ENCODE measurements at places on chromosomes 1 and 21. TPM values are rescaled to one million over a fixed set of nuclear protein-coding genes. Genes with fewer than 3 reads are reported as not detected.

The AMIGO1 gene
- total RNA-seq, result 4.7 TPM

The B3GALT5 gene
- 0.26 TPM for total RNA-seq

The C4BPA gene
- total RNA-seq, result 1.5 TPM

The ATP1A1 gene
- 152 TPM for total RNA-seq

The AIM2 gene
- total RNA-seq, result 0.55 TPM

The TTLL10 gene
- 0.35 TPM for total RNA-seq

The CELA3B gene
- total RNA-seq, result not detected

The PDPN gene
- total RNA-seq, result 31.4 TPM

The DENND1B gene
- total RNA-seq, result 1.8 TPM

The ADAMTS4 gene
- 10.0 TPM for total RNA-seq

The C1orf185 gene
- total RNA-seq, result not detected

The CBR3 gene
- 2.6 TPM for total RNA-seq

The MTARC1 gene
- 5.0 TPM for total RNA-seq

The POU2F1 gene
- total RNA-seq, result 23.4 TPM

The TNFSF18 gene
- total RNA-seq, result not detected

The RNF186 gene
- 0.29 TPM for total RNA-seq

The KLHDC9 gene
- 0.51 TPM for total RNA-seq

The CATSPERE gene
- total RNA-seq, result 3.1 TPM

The HLX gene
- 8.2 TPM for total RNA-seq

The OLIG2 gene
- not detected for total RNA-seq

The PTAFR gene
- total RNA-seq, result 2.7 TPM

The NKAIN1 gene
- not detected for total RNA-seq

The ZNF593OS gene
- total RNA-seq, result not detected

The C1QB gene
- total RNA-seq, result 22.3 TPM

The TLR5 gene
- 7.9 TPM for total RNA-seq

The FCN3 gene
- total RNA-seq, result 4.7 TPM

The C8A gene
- total RNA-seq, result not detected

The CFAP141 gene
- total RNA-seq, result not detected

The RPTN gene
- not detected for total RNA-seq

The IGSF3 gene
- 35.6 TPM for total RNA-seq

The CSRP1 gene
- 1,247 TPM for total RNA-seq

The LCE1A gene
- not detected for total RNA-seq

The FCGR2B gene
- 0.59 TPM for total RNA-seq

The RXRG gene
- total RNA-seq, result not detected

The MUL1 gene
- total RNA-seq, result 35.9 TPM

The HPCAL4 gene
- 3.9 TPM for total RNA-seq

The DCDC2B gene
- 0.62 TPM for total RNA-seq

The KRTAP13-2 gene
- not detected for total RNA-seq

The CASQ2 gene
- 13.6 TPM for total RNA-seq

The PROK1 gene
- total RNA-seq, result not detected

The PACC1 gene
- 6.2 TPM for total RNA-seq

The GJA8 gene
- not detected for total RNA-seq

The ASCL5 gene
- total RNA-seq, result not detected

The SPRR2F gene
- total RNA-seq, result not detected

The ITLN2 gene
- not detected for total RNA-seq

The KRTAP10-1 gene
- not detected for total RNA-seq

The HEYL gene
- total RNA-seq, result 64.0 TPM

The TEKT2 gene
- total RNA-seq, result 0.77 TPM

The CBS gene
- total RNA-seq, result 4.9 TPM

The SERPINC1 gene
- not detected for total RNA-seq

The TPRG1L gene
- total RNA-seq, result 43.4 TPM

All from uterus (tissue), 4 donors.